ENCODE measurements at places on chromosomes 16 and 17.

GRCh38 chr16:9818702-9819101 is 363.5 kb downstream of the GRIN2A start:
- DNase-seq = no peak

DNA sequence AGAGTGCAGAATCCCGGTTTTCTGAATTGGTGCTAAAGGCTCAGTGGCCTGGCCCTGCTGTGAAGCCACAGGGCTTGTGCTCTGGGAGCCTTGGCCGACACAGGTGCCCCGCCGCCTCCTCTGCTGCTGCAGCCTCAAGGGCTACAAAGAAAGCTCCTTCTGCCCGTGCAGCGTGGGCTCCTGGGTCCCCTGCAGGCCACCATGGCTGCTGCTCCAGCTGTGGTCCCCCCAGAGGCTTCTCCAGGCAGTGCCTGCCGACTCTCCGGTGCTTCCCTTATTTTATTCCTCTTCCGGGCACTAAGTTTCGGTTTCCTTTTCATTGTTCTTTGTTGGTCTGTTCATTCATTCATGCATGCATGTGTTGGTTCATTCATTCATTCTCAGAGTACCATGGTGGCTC is 53.1 kb downstream of the CMIP start:
- no peak for DNase-seq

DNA sequence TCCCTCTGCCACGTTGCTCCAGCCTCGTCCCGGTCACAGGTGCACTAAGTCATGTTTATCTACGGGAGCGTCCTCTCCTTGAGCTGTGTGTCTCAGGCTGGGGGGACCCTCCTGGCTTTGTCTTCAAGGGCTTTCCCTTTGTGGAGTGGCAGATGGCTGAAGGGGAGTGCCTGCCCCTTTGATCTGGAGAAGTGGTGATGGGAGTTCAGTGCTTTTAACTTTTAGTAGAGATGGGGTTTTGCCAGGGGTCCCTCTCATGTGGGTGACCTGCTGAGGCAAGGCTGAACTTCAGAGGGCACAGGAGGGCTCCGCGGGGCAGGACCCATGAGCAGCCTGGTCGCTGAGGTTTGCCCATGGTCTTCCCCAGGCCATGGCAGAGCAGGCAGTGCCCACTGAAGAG is 73.1 kb upstream of the CDC42EP4 start:
- no peak for DNase-seq

GRCh38 chr16:78516006-78516736 is 416.7 kb downstream of the WWOX start:
- no peak for DNase-seq

GRCh38 chr16:50137268-50137667 is 15.8 kb upstream of the TENT4B start:
- DNase-seq = no peak

DNA sequence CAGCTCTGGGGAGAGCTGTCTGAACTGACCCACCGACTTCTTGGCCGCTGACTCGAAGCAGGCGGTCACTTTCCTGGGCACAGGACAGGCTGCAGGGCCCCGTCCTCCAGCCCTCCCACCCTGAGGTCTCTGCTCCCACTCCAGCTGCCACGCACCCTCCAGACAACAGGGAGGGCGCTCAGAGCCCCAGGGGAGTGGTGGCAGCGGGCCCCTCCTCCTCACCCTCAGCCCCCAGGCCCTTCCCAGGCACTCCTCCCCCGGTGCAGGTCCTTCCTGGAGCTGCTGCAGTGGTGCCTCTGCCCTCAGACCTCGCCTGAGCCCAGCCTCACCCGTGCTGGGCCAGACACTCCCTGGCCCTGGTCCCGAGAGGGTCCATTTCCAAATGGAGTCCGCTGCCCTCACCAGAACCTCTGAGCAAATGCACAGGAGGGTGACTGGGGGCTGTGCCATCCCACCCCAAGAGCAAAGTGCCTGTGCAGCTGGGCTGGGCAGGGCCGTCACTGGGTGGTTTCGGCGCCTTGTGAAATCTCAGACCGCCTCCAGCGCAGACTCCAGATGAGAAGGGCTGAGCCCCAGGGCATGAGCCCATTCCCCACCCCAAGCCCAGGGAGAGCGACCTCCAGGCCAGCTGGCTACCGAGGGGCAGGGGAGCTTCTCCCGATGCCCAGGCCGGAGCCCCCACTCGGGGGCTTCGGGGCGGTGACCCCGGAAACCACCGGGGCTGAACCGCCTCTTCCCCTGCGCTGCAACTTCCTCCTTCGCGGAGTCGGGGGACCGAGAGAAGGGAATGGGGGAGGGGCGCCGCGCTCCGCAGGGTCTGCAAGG is 717 bp downstream of the CYBA start:
- no peak for DNase-seq

DNA sequence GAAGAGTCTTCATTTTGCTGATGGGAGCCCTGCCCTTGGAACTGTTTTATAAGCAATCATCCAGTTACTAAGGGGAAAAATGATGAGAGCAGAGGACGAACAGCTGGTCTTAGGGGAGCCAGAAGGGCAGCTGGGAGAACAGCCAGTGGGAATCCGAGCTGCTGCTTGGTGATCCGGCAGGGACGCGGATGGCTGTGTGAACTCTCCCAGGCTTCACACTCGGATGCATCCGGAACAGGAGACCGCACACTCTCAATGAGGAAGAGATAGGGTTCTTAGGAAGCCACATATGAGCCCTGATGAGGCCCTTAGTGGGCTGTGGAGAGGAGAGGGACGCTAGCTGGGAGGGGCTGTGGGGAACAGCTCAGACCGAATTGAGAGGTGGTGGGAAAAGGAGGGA is 5.0 kb upstream of the CACNG5 start:
- no peak for DNase-seq

- DNase-seq = no peak
These were observed 306.0 kb downstream of the MAF start for GRCh38 chr16:79294568-79294967.

DNA sequence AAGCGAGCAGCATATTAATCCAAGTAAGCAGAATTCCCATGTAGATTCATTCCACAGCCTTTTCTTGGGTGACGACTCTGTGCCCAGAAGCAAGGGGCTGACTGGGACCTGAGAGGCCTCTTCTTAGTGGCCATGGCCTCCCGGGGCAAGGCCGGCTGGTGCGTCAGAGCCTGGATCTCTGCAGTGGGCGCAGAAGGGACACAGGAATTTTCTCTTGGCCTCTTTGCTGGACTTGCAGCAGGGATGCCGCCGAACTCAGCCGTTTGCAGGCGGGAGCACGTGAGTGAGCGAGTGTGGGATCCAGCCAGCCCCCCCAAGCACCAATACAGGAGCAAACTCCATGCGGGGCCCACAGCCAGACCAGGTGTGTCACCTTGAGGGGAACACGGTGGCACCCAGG is 151.8 kb downstream of the RPTOR start:
- no peak for DNase-seq

DNA sequence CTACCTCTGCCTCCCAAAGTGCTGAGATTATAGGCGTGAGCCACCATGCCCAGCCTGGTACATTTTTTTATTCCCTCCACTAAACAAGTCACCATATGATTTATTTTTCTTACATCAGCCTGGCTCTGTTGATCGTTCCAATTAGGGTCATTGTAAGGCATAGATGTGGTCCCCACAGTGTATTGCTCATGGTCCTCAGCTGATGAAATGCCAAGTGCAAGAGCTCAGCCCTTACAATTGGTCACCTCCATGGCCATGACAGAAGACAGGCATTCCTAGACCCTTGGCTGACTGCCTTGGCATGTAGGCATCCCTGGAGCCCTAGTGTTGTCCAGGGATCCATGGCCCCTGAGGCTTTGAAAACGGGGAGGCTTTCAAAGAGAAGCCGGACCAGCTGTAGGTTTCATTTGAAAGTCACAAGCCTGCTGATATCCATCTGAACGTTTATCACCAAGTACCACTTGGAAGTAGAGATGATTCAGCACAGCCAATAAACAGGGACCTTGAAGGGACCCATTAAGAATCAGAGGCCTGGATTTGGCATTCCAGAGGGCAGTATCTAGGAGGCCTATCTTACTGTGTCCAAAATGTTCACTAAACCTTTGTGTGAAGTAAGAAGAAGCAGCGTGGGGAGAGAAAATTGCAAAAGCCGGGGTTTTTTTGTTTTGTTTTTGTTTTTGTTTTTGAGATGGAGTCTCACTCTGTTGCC is 20.6 kb upstream of the PRKCA start:
- DNase-seq = no peak

DNA sequence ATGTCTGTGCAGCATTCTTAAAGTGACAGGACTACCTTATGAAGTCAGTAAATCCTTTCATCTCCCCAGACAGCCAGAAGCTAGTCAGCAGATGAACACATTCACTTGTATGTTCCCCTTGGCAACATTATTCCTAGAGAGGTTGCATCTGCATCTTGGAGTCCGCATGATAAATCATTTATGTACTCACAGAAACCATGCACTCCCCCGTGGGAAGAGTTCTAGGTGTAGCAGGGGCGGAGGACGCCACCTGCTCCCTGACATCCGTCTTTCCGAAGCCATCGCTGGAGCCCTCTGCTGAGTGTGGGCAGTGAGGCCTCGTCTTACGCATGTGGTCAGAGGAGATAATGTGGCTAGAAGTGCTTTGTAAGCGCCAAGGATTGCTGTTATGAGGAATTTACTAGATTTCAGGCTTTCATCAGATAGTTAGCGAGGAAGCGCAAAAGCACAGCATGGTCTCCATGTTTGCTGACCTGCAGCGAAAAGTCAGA is 144.5 kb downstream of the RPTOR start:
- DNase-seq = no peak

GRCh38 chr16:67773569-67774456 is 32.5 kb downstream of the RANBP10 start:
- no peak for DNase-seq

DNA sequence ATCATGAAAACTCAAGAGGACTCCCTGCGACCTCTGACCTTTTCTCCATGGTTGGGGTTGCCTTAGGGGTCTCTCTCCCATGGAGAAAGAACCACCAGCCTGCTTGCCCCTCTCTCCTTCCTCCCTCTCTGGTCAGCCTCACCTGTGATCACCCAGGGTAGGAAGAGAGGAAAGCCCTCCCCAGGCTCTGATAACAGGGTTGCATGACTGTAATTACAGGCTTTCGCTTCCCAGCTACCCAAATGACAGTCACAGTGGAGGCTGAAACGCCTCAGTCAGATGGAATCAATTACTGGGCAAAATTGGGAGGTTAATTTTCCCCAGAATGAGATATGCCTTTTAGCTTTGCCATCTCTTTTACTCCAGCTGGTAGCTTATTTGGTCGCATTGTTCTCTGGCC is 265.8 kb upstream of the SOX9 start:
- DNase-seq = no peak

DNA sequence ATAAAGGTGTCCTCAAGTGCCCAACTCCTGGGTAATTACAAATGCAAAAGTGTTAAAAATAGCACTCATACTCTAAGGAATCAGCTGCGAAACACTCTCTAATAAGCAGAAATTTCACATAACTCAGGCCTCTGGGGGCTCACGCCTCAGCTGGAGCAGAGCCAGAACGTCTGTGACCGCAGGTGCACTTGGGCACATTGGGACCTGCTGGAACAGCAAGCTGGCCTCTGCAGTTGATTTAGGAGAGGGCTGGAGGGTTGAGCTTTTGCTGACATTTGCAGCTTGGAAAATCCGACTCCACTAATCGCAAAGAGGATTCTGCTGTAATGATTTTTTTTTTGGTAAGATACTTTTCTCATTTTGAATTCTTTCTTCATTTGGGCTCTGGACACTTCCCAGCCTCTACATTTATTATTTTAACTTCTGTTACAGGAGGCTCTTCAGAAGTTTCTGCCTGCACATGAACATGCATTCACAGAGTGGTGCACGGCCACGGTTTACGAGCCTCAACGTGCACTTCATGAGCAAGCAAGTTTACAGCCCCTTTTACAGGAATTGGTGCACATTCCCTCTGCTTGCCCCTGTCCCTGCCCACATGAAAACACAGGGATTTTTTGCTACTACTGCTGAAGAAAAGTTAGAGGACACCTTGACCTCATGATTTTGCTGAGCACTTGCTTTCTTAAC is 4.1 kb upstream of the SNTB2 start:
- DNase-seq = no peak

DNA sequence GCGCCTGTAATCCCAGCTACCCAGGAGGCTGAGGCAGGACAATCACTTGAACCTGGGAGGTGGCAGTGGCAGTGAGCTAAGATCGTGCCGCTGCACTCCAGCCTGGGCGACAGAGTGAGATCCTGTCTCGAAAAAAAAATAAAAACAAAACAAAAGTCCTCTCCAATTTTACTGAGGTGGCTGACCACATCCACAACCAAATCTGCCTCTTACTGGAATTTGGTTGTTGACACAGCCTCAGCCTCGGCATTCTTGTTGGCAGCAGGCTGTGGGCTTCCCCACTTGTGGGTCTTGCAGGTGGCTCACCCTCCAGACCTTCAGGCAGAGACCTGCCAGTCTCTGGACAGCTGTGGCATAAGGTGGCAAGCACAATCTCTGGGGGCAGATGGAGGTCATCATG is 15.6 kb downstream of the B4GALNT2 start:
- no peak for DNase-seq

DNA sequence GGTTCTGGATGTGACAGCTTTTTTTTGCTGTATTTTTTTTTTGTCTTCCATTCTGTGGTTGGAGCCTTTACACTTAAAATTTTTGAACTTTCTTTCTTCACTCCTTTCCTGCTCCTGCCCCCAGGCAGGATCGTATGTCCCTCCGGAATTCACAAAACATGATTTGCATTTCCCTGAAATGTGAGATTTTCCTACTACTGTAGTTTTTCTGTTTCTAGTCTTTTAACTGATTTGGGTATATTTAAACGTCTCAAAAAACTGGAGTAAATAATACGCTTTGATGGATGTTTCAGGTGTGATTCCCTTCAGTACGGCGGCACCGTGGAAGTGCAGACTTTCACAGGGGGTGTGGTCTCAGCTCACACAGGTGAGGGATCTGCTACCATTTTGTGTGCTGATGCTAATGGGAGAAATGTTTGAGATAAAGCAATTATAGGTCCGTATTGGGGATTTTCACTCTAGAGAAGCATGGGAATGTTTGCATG is 686 bp downstream of the SRCAP start:
- DNase-seq = no peak

GRCh38 chr16:50038756-50039529 is 13.9 kb downstream of the CNEP1R1 start:
- DNase-seq = no peak

DNA sequence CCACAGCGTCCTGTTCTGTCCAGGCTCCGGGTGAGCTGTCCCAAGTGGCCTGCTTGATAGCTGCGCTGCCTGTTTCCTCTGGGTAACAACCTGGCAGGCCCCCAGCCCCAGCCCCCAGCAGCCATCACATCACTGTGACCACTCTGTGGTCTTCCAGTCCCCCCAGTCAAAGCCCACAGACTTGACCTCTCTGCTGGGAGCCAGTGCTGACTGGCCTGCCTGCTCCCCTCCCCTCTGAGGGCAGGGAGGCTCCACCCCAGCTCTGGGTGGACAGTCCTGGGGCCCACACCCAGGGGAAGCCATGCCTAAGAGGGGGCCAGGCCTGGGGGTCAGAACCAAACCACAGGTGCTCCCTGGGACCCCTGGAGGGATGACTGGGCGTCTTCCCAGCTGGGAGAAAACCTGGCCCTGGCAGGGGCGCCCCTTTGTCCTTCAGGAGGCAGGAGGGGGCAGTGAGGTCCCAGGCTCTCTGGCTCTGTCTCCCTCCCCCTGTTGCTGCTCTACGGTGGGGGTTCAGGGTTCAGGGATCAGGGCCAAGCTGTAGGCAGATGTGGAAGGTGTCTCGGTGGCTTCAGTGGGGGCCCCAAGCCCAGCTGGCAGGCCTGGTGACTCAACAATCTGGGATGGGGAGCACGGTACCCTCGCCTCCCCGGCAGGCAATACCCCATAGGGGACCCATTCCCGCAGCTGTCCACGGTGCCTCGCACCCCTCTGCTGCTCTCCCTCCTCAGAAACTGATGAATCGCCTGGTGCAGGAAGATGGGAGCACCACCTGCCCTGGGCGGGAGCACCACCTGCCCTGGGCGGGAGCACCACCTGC is 1.8 kb upstream of the SLC16A3 start:
- DNase-seq = no peak

All from kidney glomerular epithelial cell (primary cell).